ENCODE measurements at places on chromosomes 4 and X. TPM values are rescaled to one million over a fixed set of nuclear protein-coding genes. Genes with fewer than 3 reads are reported as not detected.

KLHL13 gene
- 20.2 TPM for total RNA-seq

- no peaks in the 10 kb centered on the region for H3K27me3 ChIP-seq
- H3K27ac ChIP-seq = no peak overlapping the region
- no peaks in the 10 kb centered on the region for H3K36me3 ChIP-seq
- H3K4me1 ChIP-seq = no peaks in the 10 kb centered on the region
These were observed 18.2 kb upstream of the ABLIM2 start for GRCh38 chr4:8176547-8177399.

- no peaks in the 10 kb centered on the region for H3K4me1 ChIP-seq
- H3K4me3 ChIP-seq = peak overlapping the region; percentile 80
- H3K27ac ChIP-seq = peak overlapping the region; percentile 81
- H3K27me3 ChIP-seq = peaks cover 12% of the 10 kb centered on the region
- H3K36me3 ChIP-seq = no peaks in the 10 kb centered on the region
These were observed 818 bp downstream of the RAI2 start for GRCh38 chrX:17860179-17860780.

DNA sequence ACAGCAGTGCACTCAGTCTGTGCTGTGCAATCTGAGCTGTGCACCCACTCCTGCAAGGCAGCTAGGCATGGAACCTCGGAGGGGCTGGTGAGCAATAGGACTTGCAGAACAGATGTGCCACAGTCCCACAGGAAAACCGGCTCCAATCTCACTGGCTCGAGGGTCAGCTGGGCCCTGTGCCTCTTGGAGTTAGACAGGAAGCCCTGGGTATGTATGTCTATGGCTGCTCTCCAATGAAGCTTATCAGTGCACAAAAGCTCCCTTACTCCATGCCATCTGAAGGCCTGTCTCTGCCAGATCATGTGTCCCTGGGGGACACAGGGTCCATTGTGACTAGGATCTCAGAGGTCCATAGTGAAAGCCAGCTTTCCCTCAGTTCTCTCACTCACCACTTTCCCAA lies 335.8 kb downstream of the SH3BGRL start:
- no peak overlapping the region for H3K4me3 ChIP-seq
- H3K4me1 ChIP-seq = no peaks in the 10 kb centered on the region
- no peaks in the 10 kb centered on the region for H3K36me3 ChIP-seq
- no peak for DNase-seq
- H3K27me3 ChIP-seq = no peaks in the 10 kb centered on the region

- H3K27me3 ChIP-seq = no peaks in the 10 kb centered on the region
- H3K36me3 ChIP-seq = no peaks in the 10 kb centered on the region
- H3K4me1 ChIP-seq = no peaks in the 10 kb centered on the region
- no peak overlapping the region for H3K4me3 ChIP-seq
- no peak overlapping the region for H3K27ac ChIP-seq
These were observed 14.7 kb downstream of the RAPGEF2 start for GRCh38 chr4:159117564-159117963.

SH2D1A gene
- 0.88 TPM for total RNA-seq

PLP1 gene
- 3.4 TPM for total RNA-seq

CLRN2 gene
- total RNA-seq = not detected

RTL3 gene
- total RNA-seq = 1.6 TPM

DNA sequence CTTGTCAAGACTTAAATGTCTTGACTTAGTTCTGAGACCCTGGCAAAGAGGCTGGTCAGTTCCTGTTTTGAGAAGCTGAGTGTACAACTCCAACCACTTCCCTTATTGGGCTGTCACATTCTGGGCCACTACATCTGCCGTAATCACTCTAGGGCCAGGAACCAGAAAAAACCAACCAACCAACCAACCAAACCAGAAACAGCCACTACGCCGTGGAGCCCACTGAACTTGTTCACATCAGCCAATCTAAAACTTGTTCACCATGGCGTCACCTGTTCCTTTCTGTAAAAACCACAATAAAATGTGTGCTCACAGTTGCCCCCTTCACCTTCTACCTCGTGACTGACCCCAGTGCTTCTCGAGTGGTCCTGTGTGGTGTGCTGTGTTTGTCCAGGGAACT lies 107.3 kb downstream of the JADE1 start:
- H3K27me3 ChIP-seq = no peaks in the 10 kb centered on the region
- H3K4me1 ChIP-seq = no peaks in the 10 kb centered on the region
- no peak overlapping the region for H3K27ac ChIP-seq
- H3K36me3 ChIP-seq = no peaks in the 10 kb centered on the region
- DNase-seq = no peak

DNA sequence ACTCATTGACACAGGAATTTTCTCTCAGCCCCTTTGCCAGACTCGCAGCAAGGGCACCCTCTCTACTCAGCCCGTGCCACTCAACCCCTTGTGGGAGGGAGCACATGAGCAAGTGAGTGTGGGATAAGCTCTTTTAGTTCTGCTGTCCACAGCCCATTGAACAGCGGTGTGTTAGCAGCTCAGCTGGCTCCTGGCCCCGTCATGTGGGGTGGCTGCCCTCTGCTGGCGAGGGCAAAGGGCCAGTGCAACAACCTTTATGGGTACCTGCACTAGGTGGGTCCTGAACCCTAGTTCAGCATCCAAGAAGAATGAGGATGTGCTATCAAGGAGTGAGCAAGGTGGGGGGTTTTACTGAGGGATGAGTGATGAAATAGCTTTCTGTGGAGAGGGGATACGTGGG lies 85.0 kb upstream of the ZNF81 start:
- no peak overlapping the region for H3K4me3 ChIP-seq
- H3K27me3 ChIP-seq = peaks cover 75% of the 10 kb centered on the region
- no peak overlapping the region for H3K27ac ChIP-seq
- no peaks in the 10 kb centered on the region for H3K36me3 ChIP-seq
- no peaks in the 10 kb centered on the region for H3K4me1 ChIP-seq

DNA sequence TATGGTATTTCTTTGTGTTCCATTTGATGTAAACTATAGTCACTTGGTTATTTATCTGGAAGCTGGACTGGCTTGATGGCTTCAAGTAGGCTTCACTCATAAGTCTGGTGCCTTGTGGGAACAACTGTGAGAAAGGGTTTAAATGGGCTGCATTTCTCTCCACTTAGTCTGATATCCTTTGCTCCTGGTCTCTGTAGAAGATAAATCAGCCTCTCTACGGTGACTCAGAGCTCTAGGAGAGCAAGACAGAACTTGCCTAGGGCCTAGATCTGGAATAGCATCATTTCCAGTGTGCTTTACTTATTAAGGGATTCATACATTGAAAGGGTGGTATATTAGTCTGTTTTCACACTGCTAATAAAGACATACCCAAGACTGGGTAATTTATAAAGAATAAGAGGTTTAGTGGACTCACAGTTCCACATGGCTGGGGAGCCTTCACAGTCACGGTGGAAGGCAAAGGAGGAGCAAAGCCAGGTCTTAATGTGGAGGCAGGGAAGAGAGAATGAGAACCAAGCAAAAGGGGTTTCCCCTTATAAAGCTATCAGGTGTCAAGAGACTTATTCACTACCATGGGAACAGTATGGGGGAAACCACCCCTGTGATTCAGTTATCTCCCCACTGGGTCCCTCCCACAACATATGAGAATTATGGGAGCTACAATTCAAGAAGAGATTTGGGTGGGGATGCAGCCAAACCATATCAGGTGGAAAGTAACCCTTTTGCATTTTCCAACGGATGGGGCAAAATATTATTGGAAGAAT lies 1746.4 kb upstream of the PCDH7 start:
- no peaks in the 10 kb centered on the region for H3K4me1 ChIP-seq
- no peak overlapping the region for H3K27ac ChIP-seq
- no peaks in the 10 kb centered on the region for H3K36me3 ChIP-seq
- H3K4me3 ChIP-seq = no peak overlapping the region
- DNase-seq = no peak

DNA sequence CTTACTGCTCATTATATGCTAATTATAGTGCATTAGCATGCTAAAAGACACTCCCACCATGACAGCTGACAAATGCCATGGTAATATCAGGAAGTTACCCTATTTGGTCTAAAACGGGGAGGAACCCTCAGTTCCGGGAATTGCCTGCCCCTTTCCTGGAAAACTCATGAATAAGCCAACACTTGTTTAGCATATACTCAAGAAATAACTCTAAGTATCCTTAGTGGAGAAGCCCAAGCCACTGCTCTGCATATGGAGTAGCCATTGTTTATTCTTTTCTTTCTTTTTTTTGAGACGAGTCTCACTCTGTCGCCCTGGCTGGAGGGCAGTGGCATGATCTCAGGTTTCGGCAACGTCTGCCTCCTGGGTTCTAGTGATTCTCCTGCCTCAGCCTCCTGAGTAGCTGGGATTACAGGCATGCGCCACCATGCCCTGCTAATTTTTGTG lies 15.5 kb downstream of the NUDT6 start:
- H3K36me3 ChIP-seq = no peaks in the 10 kb centered on the region
- no peaks in the 10 kb centered on the region for H3K4me1 ChIP-seq
- H3K27me3 ChIP-seq = no peaks in the 10 kb centered on the region
- no peak for DNase-seq
- H3K27ac ChIP-seq = no peak overlapping the region

DNA sequence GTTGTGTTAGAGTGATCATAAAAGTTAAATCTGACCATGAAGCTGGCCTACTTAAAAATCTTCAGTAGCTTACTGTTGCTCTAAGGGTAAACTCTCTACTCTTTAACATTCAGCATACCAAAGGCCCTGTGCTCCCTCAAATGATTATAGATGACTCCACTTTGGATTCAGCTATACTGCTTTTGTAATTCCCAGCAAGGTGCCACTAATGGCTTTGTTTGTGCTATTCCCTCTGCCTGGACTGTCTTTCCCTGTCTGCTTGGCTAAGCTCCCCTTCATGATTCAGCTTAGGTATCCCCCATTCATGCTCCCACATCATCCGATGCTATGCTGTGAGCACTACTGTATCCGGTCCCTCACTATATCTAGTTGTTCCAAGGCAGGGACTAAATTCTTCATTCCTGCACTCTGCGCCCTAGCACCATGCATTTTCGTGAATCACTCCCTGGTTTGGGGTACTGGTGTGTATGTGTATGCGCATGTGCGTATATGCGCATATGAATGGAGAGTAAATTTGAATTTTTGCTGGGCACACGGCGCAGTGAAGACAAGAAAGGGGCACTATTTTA lies 453 bp upstream of the PBDC1 start:
- peak overlapping the region; percentile 86 for H3K27ac ChIP-seq
- H3K4me3 ChIP-seq = peak overlapping the region; percentile 57
- H3K27me3 ChIP-seq = no peaks in the 10 kb centered on the region
- DNase-seq = no peak
- no peaks in the 10 kb centered on the region for H3K36me3 ChIP-seq
- H3K4me1 ChIP-seq = no peaks in the 10 kb centered on the region

DNA sequence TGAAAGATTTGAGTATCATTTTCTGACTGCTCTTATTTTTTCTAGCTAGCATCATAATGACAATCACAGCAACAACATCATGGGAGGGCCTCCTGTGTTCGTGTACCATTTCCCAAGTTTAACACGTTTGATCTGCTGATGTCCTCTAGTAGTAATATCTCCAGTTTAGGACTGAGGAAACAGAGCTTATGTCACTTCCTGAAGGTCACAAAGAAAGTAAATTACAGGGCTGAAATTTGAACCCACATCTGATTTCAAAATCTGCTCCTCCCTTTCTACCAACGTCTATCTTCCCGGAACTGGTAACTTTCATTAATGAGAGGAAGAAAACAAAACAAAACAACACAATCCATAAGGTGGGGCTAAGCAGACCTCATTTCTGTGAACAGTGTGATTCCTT lies 302.7 kb downstream of the PACRGL start:
- H3K36me3 ChIP-seq = no peaks in the 10 kb centered on the region
- no peak overlapping the region for H3K27ac ChIP-seq
- H3K4me1 ChIP-seq = no peaks in the 10 kb centered on the region
- H3K4me3 ChIP-seq = no peak overlapping the region
- no peak for DNase-seq

DNA sequence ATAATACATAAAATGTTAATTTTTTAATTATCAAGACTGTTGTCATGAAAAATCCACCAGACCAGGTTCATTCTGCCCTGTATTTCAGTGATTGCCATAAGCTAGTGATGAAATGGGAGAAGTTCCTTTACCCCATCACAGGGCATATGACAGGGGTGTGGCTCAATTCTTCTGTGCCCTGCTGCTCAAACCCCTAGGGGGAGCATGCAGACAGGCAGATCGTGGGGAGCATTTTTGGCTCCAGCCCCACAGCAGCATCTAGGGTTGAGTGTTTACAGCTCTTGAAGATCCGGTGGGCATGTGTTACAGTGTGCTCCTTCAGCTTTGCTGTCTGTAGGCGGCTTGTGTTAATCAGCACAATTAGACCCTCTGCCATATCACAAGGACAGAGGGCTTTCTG lies 700.7 kb downstream of the PCDH18 start:
- no peaks in the 10 kb centered on the region for H3K4me1 ChIP-seq
- H3K27me3 ChIP-seq = no peaks in the 10 kb centered on the region
- no peak overlapping the region for H3K4me3 ChIP-seq

GLRA2 gene
- not detected for total RNA-seq

DNA sequence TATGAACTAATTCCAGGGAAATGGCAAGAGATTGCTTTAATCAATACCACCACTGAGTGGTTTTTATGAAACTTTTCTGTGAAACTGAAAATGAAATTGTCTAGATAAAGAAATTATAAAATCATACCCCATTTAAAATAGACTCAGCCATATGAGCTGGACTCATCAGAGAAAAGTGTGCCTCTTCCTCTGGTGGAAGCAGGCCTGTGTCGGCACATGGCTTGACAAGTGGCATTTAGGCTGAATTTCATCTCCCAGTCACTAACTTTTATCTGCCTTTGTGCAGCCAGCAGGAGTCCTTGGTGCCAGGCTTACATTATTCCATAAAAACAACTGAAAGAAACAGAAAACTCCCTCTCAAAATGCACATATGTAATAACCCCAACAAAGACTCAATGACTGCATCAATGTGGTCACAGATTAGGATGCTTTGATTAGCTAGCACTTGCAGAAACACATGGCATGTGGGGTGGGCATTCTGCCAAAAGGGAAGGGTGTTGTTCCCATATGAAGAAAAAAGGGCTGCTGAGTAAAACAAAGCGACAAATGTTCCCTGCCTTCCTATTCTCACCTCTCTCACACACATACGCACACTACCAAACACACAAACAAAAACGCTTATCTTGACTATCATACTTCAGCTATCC lies 232.3 kb downstream of the PABPC4L start:
- H3K4me1 ChIP-seq = no peaks in the 10 kb centered on the region
- no peak overlapping the region for H3K27ac ChIP-seq
- H3K4me3 ChIP-seq = no peak overlapping the region
- H3K27me3 ChIP-seq = no peaks in the 10 kb centered on the region
- DNase-seq = no peak

DNA sequence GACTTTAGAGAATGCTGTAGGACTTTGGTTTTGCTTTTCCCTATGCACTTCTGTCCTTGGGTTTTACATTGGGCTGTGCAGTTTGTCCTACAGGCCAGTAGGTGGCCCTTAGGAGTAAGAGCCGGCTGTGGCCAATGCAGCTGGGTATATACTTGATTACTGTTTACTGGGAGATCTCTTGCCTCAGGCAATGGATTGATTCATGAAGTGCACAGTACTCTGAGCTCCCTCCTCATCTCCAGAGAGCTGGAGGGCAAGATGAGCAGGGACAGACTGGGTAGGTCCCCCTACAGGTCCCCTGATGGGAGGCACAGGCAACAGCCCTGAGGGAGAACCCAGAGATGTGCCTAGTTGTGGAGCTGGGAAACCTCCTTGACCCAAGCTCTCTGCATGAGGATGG lies 103.8 kb upstream of the QRFPR start:
- DNase-seq = no peak
- no peaks in the 10 kb centered on the region for H3K4me1 ChIP-seq
- no peaks in the 10 kb centered on the region for H3K27me3 ChIP-seq
- H3K4me3 ChIP-seq = no peak overlapping the region

GRCh38 chrX:119997570-119997969 lies 54.0 kb upstream of the NKAP start:
- no peak for DNase-seq
- H3K4me3 ChIP-seq = no peak overlapping the region
- H3K27ac ChIP-seq = no peak overlapping the region
- no peaks in the 10 kb centered on the region for H3K4me1 ChIP-seq
- H3K36me3 ChIP-seq = no peaks in the 10 kb centered on the region

RUFY3 gene
- 83.6 TPM for total RNA-seq

All from breast epithelium (tissue), 4 donors.